MCF 10A (cell line): ENCODE measurements at places on chromosomes 1 and 21. TPM values are rescaled to one million over a fixed set of nuclear protein-coding genes. Genes with fewer than 3 reads are reported as not detected.
A peak's percentile ranks its signal among the peaks of the same experiment; 100 is the strongest.

KRTAP19-3 gene
- total RNA-seq = not detected in 2 replicates

INTS3 gene
- 68.7 and 88.3 TPM in 2 replicates for total RNA-seq

- H3K36me3 ChIP-seq = no peaks in the 10 kb centered on the region
- no peak for DNase-seq
- H3K4me3 ChIP-seq = no peak overlapping the region
- peaks cover 52% of the 10 kb centered on the region for H3K27me3 ChIP-seq
These were observed 54.3 kb downstream of the TLR5 start for GRCh38 chr1:223088713-223089240.

DNA sequence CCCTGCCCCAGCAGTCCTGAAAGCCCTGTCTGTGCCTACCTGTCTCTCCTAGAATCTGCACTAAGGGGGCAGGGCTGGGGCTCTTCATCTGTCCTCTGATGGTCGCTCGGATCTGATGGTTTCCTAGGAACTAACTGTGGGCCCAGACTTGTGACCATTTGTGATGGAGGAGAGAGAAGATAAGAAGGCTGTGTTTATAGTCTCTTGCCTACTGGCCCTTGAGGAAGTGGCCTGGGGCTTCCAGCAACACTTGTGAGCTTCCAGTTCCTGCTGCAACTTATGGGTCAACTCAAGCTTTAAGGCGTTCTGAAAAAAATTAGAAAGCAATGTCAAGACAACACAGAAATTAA is 53.2 kb upstream of the SYNC start:
- no peak for DNase-seq
- H3K4me3 ChIP-seq = peak overlapping the region; percentile 96
- peaks cover 4% of the 10 kb centered on the region for H3K36me3 ChIP-seq
- no peaks in the 10 kb centered on the region for H3K27me3 ChIP-seq
- H3K4me1 ChIP-seq = peaks cover 34% of the 10 kb centered on the region
- peak overlapping the region; percentile 70 for H3K27ac ChIP-seq

IL22RA1 gene
- not detected in 2 replicates for total RNA-seq
